ENCODE measurements at places on chromosomes 2 and 18.

- no peak for DNase-seq
These were observed 81.6 kb upstream of the STPG4 start for GRCh38 chr2:47236503-47237215.

GRCh38 chr18:79905389-79905911, 46.0 kb downstream of the SLC66A2 start:
- DNase-seq: no peak

DNA sequence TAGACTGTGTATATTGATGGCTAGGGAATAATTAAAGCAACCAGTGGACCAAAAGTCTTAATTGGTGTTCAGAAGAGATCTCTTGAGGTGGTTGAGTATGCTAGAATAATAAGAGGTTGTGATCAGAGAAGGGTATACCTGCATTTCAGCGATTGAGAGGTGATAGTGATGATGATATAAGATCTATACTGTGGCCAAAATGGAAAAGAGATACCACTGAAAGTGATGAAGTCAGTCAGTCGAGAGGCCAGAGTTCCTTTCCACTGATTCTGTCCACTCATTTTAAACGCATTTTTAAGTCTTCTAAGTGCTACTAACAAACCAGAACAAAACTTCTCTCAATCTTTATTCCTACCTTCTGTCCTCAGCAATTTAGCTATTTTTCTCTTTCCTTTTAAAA, 32.9 kb downstream of the ACTR3 start:
- no peak for DNase-seq

- DNase-seq: no peak
These were observed 29.3 kb upstream of the HS6ST1 start for GRCh38 chr2:128347701-128348539.

- DNase-seq: no peak
These were observed 28.8 kb upstream of the MBP start for GRCh38 chr18:77161383-77161782.

GRCh38 chr2:85713836-85714235, 19.7 kb downstream of the GNLY start:
- no peak for DNase-seq

GRCh38 chr2:144248350-144249034, 271.4 kb downstream of the ZEB2 start:
- no peak for DNase-seq

GRCh38 chr2:183536714-183537113, 412.5 kb downstream of the NUP35 start:
- DNase-seq: no peak
